Foreskin keratinocyte (primary cell): ENCODE measurements at places on chromosomes 4 and X. TPM values are rescaled to one million over a fixed set of nuclear protein-coding genes. Genes with fewer than 3 reads are reported as not detected.
A peak's percentile ranks its signal among the peaks of the same experiment; 100 is the strongest.

HNRNPDL gene
- 239 and 308 TPM in 2 replicates for polyA plus RNA-seq

DNA sequence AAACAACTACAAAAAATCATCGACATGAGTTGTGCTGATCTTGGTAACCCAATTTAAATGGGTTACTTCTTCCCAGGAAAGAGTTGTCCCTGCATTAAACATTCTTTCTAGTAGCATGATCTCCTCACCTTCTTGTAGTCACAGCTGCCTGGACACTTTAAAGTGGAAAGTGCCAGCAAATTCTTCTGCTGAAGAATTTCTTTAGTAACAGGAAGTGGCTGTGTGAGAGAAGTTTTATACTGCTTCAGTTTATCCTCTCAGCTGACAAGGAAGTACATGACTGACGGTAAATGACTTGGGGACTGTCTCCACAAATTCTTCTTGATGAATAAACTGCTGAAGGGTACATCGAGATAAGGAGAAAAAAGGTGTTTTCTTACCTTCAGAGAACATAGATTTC, 18.2 kb upstream of the TNIP3 start:
- DNase-seq: no peak

MAGEA8 gene
- not detected in 2 replicates for polyA plus RNA-seq

DNA sequence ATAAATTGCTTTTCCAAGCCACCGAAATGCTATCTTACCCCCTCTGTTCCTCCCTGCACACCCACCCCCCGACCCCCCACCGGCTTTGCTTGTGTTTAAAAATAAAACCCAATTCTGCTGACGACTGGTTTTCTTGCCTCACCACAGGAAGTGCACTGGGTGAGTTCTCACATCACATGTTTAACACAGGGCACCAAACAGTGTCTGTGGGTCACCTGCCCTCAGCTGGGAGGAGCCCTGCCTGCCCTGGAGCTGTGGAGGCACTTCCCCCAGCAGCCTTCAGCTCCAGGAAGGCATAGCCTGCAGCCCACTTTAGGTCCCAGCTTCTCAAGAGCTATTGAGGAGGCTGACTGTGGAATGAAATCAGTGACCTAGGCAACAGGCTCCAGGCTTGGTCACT, 8.8 kb downstream of the TMEM255A start:
- DNase-seq: no peak

GRCh38 chr4:24807611-24808010, 12.2 kb downstream of the SOD3 start:
- DNase-seq: no peak

DNA sequence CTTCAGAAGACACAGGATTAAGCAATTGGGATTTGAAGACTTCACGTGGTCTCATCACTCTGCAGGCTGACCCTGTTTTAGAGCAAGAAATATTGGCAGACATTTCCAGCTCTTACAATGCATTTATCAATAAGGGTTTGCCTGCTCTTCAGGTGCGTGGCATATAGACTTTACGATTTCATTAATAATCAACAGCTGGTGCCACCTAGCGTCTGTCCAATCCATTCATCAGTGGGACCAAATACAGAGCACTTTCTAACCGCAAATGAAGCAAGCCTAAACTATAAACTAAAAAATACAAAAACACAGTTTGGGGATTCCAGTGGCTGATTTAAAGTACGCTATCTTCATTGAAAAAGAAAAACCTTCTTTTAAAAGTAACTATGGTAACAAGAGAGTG, 125.4 kb upstream of the DMD start:
- peak; percentile 26 for DNase-seq

GRCh38 chrX:24777660-24778059, 83.9 kb downstream of the POLA1 start:
- no peak for DNase-seq
